ENCODE measurements at places on chromosomes 1 and 21.

- no peak for DNase-seq
Observed at GRCh38 chr1:10629816-10630571, 155.2 kb downstream of the PEX14 start.

- DNase-seq: no peak
Observed at GRCh38 chr1:7513081-7513480, 258.0 kb upstream of the VAMP3 start.

- DNase-seq: peak; percentile 31
Observed at GRCh38 chr1:33455539-33456501, 16.6 kb upstream of the ZSCAN20 start.

- no peak for DNase-seq
Observed at GRCh38 chr1:53987880-53988279, 30.1 kb downstream of the LDLRAD1 start.

GRCh38 chr1:28326515-28326914 is 2.3 kb upstream of the MED18 start:
- DNase-seq: no peak

- DNase-seq: no peak
Observed at GRCh38 chr1:69315823-69316222, 251.9 kb upstream of the LRRC7 start.

- DNase-seq: no peak
Observed at GRCh38 chr1:58340185-58340584, 206.3 kb downstream of the OMA1 start.
